Hematopoietic multipotent progenitor cell treated with erythropoietin and hydrocortisone succinate and interleukin-3 and kit ligand, for 15 days (in vitro differentiated cells): ENCODE measurements at places on chromosomes 2 and 18.

DNA sequence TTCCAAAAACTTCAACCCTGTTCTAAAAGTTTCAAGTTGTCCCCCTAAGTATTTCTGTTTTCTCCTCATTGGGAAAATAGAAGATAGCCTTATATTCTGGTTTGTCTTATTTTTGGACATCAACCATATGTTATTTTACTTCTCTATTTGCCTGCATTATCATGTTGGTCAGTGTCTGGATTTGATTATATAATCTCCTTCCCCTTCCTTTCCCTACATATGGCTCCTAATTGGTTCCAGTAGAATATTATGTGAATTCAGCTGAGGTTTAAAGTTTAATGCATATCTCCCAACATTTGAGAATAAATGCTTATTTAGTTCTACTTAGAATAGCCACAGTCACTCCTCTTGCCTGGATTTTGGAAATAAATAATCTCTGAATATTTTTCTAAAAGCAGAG lies 66.9 kb downstream of the OXER1 start:
- no peak for DNase-seq

- DNase-seq, result no peak
These were observed 482.2 kb downstream of the DCC start for GRCh38 chr18:52822160-52822559.

DNA sequence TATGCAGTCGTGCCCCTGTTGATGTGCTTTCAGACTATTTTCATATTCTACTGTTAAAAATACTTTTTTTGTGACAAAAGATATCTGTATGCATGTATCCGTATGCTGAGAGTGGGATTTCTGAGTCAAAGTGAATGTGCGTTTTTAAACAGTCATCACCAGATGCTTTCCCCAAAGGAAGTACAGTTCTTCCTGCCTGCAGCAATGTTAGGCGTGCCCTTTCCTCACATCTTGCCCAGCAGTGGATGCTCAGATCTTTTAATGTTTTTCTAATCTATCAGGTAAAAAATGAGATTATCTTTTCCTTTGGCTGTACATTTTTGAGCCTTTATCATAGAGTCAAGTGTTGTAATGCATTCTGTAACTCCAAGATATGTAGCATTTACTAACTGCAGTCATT lies 111.7 kb downstream of the PTPRM start:
- no peak for DNase-seq

DNA sequence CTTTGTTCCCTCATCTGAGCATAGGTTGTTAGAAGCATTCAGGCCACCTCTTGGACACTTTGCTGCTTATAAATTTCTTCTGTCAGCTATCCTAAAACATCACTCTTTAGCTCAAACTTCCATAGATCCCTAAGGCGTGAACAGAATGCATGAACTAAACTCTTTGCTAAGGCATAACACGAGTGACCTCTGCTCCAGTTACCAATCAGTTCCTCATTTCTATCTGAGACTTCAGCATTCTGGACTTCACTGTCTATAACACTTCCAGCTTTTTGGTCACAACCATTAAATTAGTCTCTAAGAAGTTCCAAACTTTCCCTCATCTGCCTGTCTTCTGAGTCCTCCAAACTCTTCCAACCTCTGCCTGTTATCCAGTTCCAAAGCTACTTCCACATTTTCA lies 8.3 kb upstream of the VWA3B start:
- no peak for DNase-seq

- DNase-seq, result no peak
These were observed 255.3 kb downstream of the BCL11A start for GRCh38 chr2:60298006-60298696.

- DNase-seq, result no peak
These were observed 125.9 kb downstream of the LTBP1 start for GRCh38 chr2:33072614-33073013.

DNA sequence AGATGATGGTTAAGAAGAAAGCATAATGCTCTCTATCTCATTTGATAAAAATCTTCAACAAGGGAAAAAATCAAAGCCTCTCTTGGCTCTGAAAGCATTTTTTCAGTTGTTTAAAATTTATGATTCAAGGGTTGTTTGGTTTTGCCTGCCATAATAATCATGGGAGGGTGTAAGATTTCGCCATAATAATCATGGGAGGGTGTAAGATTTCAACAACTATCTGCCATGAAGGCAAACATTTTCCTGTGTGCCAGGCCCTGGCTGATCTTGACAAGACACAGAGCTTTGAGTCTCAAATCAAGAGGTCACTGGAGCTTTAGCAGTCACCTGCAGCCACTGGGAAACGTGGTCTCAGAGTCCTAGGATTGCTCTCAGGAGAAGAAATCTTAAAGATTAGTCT lies 175.1 kb upstream of the PIEZO2 start:
- DNase-seq, result no peak

DNA sequence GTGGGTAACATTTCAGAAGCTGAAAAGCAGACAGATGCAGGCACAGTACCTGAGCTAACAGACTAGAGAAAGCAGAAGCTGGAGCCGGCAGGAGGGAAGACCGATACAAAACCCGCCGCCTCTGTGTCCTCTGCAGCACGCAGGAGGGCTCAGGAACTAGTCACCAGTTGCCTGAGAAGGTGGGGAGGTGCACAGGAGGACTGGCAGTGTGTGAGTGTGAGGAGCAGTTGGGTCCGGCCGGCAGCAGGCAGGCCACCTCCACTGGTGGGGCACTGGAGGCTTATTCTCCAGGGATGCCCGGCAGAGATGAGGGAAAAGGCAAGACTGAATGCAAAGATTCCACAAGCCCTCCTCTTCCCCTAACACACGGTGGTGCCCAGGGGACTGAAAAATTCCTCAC lies 18.2 kb downstream of the ERCC3 start:
- no peak for DNase-seq
